ENCODE measurements at places on chromosomes 13 and 19. TPM values are rescaled to one million over a fixed set of nuclear protein-coding genes. Genes with fewer than 3 reads are reported as not detected.

- no peak for DNase-seq
Observed at GRCh38 chr19:42097461-42097860, 21.5 kb downstream of the ZNF574 start.

DNA sequence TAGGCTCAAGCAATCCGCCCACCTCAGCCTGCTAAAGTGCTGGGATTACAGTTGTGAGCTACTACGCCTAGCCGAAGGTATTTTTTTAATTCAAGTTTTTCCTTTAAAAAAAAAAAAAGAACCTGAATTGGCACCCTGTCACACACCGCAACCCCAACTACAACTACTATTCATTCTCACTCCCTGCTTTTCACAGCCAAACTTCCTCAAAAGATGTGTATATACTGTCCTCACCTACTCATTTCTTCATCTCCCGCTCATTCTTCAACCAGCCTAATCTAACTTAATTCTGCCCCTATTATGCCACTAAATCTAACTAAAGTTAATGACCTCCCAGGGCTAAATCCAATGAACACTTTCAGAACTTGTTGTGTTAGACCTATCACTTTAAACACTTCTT lies 12.7 kb upstream of the WBP4 start:
- no peak for DNase-seq

DNA sequence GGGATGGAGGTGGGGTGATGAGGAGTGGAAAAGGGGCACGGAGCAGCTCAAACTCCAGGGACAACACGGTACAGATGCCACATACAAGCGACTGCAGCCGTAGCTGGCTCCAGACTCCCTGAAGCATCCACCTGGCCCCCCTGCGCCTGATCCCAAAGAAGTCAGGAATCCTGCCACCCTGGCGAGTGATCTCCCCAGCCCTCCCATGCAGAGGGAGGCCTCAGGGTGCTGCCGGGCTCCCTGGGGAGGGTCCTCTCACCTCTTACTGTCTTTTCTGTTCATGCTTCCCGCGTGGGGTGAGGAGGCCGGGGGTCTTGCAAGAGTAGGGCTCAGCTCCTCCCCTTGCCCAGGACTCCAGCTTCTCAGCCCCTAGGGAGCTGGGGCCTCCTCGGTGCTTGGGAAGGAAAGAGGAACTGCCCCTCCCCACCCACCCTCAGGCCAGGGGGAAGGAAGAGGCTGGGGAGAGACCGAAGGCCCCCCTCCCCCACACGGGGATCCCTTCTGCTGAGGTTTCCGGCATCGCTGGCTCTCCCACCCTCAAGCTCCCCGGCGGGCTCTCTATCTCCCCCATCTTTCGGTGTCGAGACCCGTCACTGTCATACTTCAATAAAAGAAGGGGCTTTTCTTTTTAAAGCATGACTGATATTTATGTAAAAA lies at the start of gene RASGRP4:
RASGRP4 (minus strand) TSS at position 410 of the 657 bp plus-strand sequence; CDS start at position 282, 128 bp downstream.
- no peak for DNase-seq

- no peak for DNase-seq
Observed at GRCh38 chr19:27774337-27774736, 1438.6 kb downstream of the UQCRFS1 start.

The CYP2B6 gene
- polyA plus RNA-seq, result 2.1 TPM

DNA sequence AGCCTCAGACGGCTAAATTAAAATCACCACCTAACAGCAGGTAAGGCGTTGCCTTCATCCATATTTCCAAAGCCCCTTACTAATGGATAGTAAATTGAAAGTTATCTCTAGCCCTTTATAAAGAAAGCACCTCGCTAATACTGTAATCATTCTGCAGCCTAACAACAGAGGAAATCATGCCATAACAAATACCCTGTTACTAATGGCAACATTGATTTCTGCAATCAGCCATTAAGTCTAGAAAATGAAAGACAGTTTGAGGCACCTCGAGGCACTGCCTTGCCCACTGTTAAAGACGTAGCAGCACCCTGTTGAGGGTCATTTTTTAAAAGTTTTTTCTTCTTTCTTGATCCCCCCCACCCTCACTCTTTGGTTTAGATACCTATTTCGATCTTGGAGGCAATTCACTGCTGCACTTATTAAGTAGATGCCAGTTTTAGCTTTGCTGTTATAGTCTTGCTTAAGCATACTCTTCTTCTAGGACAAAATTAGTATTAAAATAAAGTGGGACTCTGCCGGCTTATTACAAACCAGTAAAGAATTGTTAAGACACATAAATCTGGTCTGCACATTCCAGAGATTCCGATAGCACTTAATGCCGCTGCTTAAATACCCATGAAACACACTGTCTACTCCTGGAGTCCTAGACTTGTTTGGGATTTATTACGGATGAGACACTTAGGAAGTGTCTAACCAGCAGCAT lies 74.8 kb downstream of the ZNF536 start:
- no peak for DNase-seq

DNA sequence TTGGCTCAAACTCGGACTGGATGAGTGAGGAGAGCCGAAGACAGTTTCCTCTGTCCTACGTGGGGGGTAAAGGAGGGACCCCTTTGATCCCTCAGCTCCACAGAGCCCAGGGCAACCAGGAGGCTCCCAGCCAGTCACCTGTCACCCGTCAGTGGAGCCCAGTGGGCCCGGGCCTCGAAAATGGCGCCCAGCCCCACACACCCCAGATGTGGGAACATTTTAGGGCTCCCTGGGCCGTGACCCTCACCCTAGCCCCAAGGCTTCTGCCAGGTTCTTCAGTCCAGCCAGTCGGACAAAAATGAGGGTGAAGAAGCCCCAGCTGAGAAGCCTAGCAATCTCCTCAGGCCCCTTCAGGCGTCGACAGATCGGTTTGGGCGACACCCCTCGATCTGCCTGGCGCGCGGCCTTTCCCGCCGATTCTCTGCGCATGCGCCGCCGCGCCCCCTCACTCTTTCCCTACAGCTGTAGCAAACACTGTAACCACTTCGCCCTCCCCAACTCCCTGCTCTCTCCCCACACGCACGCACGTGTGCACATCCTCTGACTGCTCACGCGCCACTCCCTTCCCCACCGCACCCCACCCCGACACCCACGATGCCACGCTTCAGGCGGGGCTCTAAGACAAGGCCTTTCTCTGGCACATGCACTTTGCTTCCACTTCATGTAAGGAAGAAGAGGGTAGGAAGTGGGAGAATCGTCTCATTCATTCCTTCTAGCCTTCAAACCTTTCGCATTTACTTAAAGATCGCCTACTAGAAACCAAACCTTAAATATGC lies at the start of gene SLC6A16:
SLC6A16 (minus strand) TSS at position 391 of the 776 bp plus-strand sequence. CDS start 13,844 bp downstream, outside the sequence.
- DNase-seq, result no peak

DNA sequence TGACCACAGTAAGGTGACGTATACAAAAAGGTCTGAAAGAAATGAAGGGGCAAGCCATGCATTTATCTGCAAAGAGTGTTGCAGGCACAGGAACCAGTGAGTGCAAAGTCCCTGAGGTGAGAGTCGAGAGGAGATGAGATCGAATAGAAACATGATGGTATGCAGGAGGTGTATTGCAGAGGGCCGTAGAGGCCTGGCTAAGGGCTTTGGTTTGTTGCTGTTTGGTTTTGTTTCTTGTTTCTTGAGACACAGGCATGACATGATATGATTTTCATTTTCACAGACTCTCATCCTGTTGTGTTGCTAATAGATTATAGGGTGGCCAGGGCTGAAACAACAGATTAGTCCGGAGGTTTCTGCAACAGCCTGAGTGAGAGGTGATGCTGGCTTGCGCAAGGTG lies 80.4 kb downstream of the HSPH1 start:
- no peak for DNase-seq

- DNase-seq, result no peak
Observed at GRCh38 chr13:43838909-43839308, 40.6 kb downstream of the CCDC122 start.

DNA sequence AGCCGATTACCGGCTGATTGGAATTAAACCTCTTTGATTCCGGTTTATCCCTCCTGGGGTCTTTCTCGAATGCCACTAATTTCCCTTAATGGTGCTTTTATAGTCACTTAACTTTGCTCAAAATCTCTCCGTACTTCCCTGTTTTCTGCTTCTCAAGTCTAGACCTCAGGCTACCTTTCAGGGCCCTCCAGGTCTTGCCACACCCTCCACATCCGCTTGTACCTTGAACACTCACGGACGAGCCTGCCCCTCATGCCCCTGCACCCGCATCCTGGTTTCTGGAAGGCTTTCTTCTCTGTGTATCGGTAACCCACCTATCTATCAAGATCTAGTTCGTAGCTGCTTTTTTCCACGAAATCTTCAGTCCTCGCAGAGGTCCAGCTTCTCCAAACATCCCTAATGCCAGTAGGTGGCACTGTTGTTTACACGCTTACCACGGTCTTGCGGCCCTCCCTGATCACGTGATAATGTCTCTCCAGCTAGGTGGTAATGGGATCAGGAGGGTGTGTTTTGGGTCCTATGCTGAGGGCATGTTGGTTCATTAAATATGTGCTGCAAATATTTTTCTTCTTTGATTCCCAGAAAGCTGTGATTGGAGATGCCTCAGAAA lies 13.8 kb downstream of the ATP12A start:
- DNase-seq, result no peak

- no peak for DNase-seq
Observed at GRCh38 chr13:24741016-24741662, 22.8 kb upstream of the RNF17 start.

The MTMR6 gene
- 24.4 TPM for polyA plus RNA-seq

The PLD3 gene
- polyA plus RNA-seq, result 328 TPM

The NTF4 gene
- polyA plus RNA-seq, result 4.4 TPM

- DNase-seq, result no peak
Observed at GRCh38 chr13:113927661-113928581, 46.0 kb downstream of the C13orf46 start.

The CLEC4M gene
- polyA plus RNA-seq, result 0.08 TPM

- no peak for DNase-seq
Observed at GRCh38 chr19:10290876-10291553, 1.3 kb downstream of the ICAM5 start.

The TUBA3C gene
- not detected for polyA plus RNA-seq

The LILRA1 gene
- 0.60 TPM for polyA plus RNA-seq

DNA sequence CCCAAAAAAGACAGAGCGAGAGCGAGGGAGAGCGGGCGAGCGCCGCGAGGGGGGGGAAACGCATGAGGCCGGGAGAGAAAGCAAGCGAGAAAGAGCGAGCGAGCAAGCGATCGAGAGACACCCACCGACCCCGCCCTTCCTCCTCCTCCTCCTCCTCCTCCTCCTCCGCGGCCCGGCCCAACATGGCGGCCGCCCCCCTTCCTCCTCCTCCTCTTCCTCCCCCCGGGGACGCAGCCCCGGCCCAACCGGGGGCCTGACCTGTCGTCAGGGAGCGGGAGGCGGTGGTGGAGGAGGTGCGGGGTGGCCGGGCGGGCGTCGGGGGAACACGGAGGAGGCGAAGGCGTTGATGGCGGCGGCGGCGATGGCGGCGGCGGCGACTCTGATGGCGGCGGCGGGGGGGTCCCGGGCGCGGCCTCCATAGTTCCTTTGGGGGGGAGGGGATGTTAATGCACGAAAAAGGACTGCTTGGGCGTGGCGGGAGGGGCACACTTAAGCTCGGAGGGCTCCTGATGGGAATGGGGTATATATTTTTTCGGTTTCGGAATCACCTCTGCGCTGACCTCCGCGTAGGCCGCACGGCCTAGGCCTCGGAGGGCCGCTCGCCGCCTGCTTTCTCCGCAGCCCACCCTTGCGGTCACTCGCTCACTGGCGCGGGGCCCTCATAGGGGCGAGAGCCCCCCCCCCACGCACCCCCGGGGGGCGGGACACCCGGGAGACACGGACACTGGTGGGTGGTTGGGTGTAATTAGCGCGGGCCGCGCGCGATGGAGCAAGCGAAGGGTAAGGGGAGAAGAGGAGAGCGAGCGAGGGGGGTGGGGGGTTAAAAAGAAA lies 1.2 kb downstream of the ZC3H4 start:
- no peak for DNase-seq

- DNase-seq, result no peak
Observed at GRCh38 chr19:19656451-19657396, 6.8 kb downstream of the ATP13A1 start.

GRCh38 chr13:94716016-94716415 lies 3.7 kb upstream of the SOX21 start:
- DNase-seq, result no peak

DNA sequence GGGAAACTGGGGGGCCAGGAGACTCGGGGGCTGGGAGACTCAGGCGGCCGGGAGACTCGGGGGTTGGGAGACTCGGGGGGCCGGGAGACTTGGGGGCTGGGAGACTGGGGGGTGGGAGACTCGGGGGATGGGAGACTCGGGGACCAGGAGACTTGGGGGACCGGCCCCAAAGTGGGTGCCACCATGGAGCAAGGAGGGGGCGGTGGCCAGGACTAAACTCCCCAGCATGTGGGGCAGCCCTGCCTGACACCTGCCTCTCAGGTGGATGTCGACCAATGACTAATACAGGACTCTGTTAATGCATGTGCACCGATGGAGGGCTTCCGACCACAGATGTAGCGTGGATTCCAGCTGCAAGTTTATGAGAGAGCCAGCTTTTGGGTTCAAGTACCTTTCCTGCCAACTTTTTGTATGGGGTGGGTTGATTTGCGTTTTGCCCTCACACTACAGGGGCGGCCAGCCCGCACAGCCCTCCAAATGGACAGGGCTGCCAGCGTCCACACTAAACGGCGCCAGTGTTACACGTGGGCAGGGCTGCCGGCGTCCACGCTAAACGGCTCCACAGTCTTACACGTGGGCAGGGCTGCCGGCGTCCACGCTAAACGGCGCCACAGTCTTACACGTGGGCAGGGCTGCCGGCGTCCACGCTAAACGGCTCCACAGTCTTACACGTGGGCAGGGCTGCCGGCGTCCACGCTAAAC lies 62.2 kb downstream of the RASA3 start:
- DNase-seq, result no peak
